ENCODE measurements at places on chromosomes 16 and 17. TPM values are rescaled to one million over a fixed set of nuclear protein-coding genes. Genes with fewer than 3 reads are reported as not detected.

DNA sequence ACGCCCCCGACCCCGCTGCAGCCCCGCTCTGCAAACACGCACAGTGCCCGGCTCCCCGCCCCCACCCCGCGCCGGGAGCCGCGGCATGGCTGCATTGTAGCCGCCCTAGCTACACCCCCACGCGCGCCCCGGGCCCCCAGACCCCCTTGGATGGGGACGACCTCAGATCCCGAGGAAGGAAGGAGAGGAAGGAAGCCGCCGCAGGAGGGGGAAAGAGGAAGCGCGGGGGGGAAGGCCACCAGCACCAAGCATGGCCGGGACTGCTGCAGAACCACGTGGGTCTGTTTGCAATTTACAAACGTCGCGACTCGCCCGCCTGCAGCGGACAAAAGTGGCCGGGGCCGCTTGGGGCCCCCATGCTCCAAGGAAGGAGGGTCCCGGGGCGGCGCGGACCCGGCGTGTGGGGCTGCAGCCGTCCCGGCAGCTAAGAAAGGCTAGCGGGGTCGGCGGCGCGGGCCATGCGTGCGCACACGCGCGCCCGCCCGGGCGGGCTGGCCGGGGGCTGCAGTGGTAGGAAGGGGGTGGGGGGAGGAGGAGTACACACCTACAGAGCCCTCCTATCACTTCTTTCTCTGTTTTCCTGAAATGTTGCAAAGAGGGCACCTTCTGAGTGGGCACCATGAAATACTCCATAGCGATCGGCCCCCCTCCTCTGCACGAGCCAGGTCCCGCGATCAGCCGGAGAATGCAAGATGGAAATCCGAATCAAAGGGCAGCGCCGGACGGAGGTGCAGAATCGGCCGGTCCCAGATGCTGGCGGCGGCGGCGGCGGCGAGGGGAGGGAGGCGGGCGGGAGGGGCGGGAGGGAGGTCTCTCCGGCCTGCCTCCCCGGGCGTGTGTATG is 488 bp downstream of the TFAP4 start:
- DNase-seq, result no peak

DNA sequence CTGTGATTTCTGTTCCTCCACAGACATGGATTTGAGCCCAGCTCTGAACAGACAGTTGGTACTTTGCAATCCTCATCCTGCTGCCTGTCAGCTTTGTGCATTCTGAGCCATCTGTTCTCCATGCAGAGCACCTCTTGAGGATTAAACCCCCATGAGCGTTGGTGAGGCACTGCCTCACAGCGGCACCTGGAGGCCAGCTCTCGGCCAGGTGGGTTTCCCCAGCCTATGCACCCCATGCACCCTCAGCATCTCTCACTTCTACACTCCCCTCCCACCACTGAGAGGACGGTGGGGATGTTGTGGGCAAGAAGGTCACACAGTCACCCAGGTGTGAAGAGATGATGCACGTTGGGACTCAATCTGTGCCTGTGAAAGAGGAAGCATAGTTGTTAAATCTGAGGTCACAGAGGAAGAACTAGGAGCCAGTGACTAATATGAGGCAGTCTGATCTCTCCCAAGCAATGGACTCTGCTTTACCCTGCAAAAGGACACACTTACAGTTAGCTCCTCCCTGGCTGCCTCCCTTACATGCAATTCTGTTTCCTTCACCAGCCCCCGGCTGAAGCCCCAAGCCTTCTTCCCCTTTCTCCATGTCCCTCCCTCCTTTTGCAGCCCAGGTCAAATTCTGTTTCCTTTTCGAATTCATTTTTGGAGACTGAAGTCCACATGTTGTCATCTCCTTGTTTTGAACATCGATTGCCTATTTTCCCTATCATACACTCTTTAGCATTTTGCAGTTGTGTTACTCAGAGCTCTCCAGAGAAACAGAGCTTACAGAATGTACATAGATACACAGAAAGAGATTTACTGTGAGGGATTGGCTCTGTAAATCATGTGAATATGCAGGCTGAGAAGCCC is 58.5 kb downstream of the HS3ST3B1 start:
- DNase-seq, result no peak

GRCh38 chr17:62802561-62803205 is 5.4 kb downstream of the MARCHF10 start:
- no peak for DNase-seq

- DNase-seq, result peak; percentile 66
These were observed 37.7 kb downstream of the RNF135 start for GRCh38 chr17:31008374-31009041.

The C16orf92 gene
- total RNA-seq, result not detected

DNA sequence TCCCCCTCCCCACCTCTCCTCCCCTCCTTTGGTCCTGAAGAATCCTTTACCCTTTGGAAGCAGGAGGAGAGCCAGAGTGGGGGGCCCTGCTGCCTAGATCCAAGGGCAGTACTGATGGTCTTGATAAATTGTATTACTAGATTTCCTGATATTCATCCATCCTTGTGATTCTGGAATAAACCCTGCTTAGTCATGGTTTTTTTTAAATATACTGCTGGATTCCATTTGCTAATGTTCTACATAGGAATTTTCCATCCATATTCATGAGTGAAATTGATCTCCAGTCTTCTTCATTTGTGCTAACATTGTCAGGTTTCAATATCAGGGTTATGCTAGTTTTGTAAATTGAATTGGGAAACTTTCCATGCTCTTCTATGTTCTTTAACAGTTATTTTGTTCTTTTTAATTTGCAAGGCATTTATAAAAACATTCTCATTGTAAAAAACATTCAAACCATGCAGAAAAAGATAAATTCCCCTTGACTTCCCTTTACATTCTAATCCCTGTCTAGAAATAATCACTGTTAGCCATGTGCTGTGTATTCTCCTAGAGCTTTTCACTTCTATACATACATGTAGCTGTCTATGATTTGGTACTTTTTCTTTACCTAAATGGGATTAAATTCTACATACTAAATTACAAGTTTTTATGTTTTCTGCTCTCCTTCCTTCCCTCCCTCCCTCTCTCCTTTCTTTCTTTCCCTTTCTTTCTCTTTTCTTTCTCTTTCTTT is 56.7 kb downstream of the CCDC42 start:
- DNase-seq, result peak; percentile 51

GRCh38 chr16:21600031-21600773 is 825 bp downstream of the METTL9 start:
- DNase-seq, result peak; percentile 51

DNA sequence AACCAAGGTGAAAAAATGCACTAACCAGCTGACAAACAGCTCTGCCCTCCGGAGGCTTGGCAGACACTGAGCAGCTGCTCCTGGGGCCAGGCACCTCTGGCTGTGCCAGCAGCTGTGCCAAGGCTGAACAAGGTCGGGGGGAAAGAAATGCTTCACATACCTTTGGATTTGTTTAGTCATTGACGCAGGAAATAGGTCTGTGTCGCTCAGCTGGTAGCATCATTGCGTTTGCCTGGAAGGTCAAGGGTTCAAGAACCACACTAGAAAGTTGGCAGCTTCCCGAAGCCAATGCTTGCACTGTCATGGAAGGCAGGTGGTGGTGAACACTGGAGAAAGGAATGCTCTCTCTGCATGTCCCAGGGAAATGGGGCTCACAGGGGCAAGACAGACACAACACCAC is 63.5 kb downstream of the PCTP start:
- no peak for DNase-seq

The PKMYT1 gene
- total RNA-seq, result 1.5 TPM

The ITGAD gene
- total RNA-seq, result not detected
